ENCODE measurements at places on chromosomes 1 and 21.

- no peak for DNase-seq
Observed at GRCh38 chr1:103220631-103221041, 112.3 kb upstream of the COL11A1 start.

GRCh38 chr1:233883671-233884070 lies 20.8 kb upstream of the SLC35F3 start:
- no peak for DNase-seq

- DNase-seq, result no peak
Observed at GRCh38 chr21:42383331-42383730, 12.5 kb downstream of the TMPRSS3 start.

DNA sequence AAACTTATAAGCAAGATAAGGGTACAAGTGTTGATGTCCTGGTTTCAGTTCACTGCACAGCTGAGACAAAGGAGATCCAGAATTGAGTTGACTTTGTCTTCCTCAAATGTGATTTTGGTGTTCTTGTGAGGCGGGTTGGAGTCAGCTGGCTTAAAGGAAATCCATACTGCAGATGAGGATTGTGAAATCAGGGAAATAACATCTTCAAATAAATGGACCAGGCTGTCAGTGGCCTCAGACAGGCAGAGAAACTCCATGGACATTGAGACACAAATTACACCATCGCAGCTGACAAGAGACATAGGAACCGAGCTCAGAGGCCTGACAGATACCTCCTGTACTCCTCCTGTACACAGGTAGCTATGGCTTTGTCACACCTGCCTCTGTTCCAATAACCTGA lies 27.0 kb upstream of the REG4 start:
- DNase-seq, result no peak

GRCh38 chr1:16153999-16154673 lies 1.7 kb downstream of the EPHA2 start:
- DNase-seq, result no peak

DNA sequence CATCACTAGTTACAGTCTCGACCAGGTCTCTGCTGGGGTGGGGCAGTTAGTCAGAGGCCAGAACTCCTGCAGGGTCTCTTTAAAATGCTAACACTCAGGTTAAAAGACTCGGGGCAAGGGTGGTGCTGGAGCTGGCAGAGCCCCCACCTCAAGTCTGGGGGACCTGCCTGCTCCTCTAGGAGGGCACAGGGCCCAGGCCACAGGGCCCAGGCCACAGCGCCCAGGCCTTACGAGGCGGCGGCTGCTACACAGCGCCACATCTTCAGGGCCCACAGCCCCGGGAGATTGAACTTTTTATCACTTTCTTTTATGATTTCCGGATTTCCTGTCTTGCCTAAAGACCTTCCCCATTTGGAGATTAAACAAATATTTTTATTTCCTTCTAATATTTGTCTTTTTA lies 10.4 kb downstream of the MPZ start:
- DNase-seq, result no peak

DNA sequence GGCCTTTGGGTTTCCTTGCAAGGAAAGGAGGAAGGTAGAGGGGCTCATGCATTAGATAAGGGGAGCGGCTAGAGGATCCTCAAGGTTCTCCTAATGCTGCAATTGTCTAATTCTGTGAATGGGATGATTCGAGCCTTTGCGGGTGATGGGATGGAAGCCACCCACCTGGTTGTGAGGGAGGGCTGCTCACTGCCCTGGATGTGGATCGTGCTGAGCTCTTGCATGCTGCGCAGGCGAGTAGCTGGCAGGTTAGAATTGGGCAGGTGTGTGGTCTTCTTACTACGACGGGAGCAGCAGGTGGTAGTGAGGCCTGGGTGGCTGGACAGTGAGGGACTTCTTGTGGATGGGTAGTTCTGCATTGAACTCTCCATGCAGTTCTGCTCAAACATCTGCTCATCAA lies 21.2 kb downstream of the DDX20 start:
- DNase-seq, result no peak

- no peak for DNase-seq
Observed at GRCh38 chr1:84969489-84970250, 27.2 kb downstream of the MCOLN2 start.

- no peak for DNase-seq
Observed at GRCh38 chr1:198860371-198860770, 221.5 kb downstream of the PTPRC start.

DNA sequence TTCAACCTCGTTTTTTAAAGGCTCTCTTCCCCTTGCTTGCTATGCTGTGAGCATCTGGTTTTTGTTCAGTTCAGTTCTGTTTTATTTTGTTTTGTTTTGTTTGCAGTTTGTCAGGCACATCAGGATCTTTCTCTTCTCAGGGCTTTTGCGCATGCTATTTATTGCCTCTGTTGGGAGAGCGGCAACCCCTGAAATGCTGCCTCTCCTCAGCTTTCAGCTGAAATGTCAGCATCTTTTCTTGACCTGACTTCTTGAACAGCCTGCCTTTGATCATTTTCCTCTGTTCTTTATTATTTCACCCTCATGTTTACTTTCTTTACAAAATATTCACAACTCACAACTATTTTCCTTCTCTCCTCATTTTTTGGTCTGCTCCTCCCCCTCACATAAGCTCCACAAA lies 50.4 kb upstream of the RC3H1 start:
- no peak for DNase-seq

GRCh38 chr1:76290271-76290670 lies 215.7 kb downstream of the ST6GALNAC3 start:
- DNase-seq, result no peak

DNA sequence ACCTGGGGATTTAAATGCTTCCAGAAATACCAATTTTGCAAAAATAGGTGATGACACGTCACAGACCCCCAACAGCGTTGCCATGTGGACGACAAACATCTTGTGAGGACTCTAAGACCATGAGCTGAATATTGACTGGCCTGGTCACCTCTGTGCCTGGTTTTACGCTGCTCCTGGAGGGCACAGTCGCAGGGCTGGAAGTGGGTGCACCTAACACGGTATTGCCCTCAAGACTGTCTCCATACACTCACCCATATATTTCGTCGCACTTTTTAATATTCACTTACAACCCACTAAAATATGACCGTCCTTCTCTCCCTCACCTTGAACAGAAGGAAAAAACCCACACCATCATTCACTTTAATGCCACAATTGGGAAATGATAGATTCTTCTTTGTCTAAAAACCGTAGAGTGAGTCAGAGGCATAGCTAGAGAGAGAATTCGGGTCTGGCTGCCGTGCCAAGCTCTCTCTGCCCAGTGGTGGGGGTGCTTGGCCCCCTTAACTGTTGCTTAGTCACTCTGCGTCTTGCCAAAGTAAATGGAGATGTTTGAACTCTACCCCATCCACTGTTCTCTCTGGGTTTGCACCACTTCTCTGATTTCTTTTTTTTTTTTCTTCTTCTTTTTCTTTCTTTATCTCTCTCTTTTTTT lies 40.8 kb upstream of the UTS2 start:
- no peak for DNase-seq

DNA sequence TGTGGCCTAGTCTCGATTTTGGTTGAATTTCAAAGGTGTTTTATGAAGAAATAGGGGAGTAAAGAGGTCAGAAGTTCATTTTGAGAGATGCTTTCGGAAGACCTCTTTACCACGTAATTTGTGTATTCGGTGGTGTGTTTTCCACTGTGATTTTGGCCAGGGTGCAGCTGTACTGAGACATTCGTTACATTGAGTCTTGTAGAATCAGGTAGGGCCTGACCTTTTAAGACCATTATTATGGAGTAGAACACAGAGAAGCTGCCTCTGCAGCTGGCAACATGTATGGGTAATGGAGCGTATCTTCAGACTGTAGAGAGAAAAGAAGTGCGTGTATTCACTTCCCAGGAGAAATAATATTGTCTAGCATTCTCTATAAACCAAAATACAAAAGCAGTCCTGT lies 326.5 kb downstream of the PDE4B start:
- DNase-seq, result no peak

- DNase-seq, result no peak
Observed at GRCh38 chr1:22712502-22713271, 2.0 kb downstream of the EPHB2 start.

GRCh38 chr1:15311880-15312279 lies 64.9 kb downstream of the FHAD1 start:
- DNase-seq, result no peak

- DNase-seq, result no peak
Observed at GRCh38 chr1:44151332-44151731, 9.9 kb upstream of the KLF18 start.

- no peak for DNase-seq
Observed at GRCh38 chr1:79264285-79264684, 257.8 kb upstream of the ADGRL4 start.

GRCh38 chr1:20429296-20429695 lies 56.7 kb downstream of the CAMK2N1 start:
- no peak for DNase-seq

- DNase-seq, result peak; percentile 89
Observed at GRCh38 chr21:43728467-43729390, 9.8 kb downstream of the PDXK start.

DNA sequence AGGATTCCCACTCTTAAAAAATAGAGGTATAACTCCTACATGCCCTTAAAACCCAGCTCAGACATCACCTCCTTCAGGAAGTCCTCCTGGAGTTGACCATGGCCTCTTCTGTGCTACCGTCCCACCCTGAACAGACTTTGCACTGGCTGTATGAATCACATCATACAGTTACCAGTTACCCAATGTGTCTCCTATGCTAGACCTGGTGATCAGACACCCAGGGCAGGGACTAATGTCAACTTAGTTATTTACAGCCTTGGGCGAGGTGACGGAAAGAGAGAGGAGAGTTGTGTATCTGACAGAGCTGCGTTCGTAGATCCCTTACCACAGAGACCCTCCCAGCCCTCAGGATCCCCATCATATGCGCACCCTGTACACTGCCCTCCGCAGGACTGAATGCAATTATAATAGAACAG lies 72.7 kb downstream of the SLC66A1 start:
- DNase-seq, result no peak

DNA sequence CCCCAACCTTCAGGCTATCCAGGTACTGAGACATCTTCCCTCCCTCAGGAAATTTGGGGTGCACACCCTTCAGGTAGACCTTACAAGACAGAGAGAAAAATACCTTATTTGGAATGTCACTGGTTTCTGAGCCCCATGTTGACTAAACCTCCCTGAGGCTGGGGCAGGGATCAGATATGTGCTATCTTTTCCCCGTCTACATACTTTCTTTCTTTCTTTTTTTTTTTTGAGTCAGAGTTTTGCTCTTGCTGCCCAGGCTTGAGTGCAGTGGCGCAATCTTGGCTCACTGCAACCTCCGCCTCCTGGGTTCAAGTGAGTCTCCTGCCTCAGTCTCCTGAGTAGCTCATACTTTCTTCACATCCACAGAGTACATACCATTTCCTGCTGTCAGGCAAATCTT lies 1.6 kb downstream of the CYB5R1 start:
- DNase-seq, result no peak

DNA sequence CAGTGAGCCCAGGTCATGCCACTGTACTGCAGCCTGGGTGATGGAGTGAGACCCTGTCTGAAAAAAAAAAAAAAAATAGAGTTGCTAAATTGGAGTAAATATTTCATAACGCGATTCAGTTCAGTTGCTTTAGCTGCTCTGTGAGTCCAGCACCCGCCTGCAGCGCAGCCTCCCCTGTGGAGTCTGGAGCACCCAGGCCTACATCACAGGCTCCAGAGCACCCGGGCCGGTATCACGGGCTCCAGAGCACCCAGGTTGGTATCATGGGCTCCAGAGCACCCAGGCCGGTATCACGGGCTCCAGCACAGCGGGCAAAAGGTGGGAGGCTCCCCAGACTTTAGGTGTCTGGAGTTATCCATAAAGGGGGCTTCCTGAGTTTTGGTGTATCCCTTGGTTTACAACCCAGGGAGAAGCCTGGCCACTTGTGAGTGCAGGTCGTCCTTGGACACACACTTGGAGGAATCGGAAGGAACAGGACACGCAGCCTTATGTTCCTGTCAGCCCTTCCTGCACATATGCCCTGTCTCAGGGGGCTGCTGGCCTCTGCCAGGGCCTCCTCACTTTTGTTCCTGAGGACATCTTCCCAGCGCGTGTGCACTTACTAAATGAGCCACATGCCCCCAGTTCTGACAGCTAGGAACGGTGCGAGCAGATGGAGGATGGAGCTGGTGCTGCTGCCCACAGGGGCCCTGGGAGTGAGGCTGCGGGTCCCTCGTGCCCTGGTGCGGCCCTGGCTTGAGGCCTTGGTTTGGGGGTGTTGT lies 25.1 kb downstream of the SKI start:
- no peak for DNase-seq

DNA sequence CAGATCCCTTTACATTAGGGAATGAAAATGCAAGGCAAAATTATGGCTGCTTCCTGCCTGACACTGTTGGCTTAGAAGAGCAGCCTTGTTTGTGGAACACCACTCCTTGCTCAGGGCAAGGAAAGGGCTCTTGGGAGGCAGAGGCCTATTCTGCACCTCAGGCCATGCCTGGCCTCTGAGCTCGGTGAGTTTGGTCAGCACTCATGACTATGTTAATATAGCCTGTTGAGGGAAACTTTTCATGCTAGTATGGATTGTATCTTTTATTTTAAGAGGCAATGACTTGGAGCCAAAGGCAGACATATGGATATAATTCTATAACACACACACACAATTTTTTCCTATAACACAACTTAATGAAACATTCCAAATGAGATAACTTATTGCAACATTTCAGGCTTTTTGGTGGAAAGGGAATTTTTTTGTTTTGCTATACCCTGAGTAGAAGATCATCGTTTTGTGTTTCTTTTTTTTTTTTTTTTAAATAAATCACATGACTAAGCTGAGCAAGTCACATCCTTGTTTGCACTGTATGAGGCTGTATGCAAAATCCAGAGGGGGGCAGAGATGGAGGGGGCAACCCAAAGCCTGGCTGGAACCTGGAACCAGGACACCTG lies 5.6 kb upstream of the YRDC start:
- no peak for DNase-seq

GRCh38 chr1:202805886-202806844 lies 2.1 kb downstream of the KDM5B start:
- no peak for DNase-seq

- DNase-seq, result no peak
Observed at GRCh38 chr21:14863745-14864210, 201.0 kb downstream of the NRIP1 start.

DNA sequence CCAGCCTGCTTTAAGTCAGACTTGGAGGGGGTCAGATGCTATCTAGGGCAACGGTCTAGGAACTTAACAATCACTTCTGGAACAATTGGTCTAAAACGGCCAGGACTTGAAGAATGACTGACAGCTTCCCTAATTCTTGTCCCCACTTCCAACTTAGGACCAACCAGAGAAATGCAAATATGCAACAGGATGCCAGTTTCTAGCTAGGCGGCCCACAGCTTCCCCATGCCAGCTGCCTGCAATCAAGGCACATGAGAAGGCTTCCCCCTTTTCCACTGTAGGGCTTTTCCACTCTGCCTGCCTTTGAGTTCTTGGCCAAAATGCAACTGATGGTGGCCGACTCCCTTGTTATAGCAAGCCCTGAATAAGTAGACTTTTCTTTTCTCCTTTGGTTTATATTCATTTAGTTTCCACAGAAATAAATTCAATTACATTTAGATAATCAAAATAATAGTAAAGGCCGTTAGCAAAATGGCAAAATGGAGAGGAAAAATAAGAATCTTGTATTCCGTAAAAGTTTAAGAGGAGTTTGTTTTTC lies 80.9 kb downstream of the BACH1 start:
- DNase-seq, result no peak
